ENCODE measurements at places on chromosomes 12 and 14. TPM values are rescaled to one million over a fixed set of nuclear protein-coding genes. Genes with fewer than 3 reads are reported as not detected.
A peak's percentile ranks its signal among the peaks of the same experiment; 100 is the strongest.

DNA sequence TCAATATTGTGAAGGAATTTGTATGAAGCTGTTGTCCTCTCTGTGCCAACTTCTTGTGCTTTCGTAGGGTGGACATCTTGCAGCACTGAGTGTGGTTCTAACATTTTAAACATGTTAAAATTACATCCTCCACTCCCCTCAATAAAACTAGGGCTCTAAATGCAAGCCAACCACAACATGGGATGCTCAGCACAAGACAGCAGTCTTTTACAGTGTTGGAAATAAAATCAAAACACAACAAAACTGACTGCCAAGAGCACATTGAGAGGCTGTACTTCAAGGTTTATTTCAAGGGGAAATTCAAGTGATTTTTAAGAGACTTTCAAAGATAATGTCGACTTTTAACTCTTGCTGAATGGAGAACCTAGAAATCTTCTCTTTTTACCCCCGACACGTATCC lies 396.9 kb downstream of the TMTC2 start:
- no peak for DNase-seq

- no peak for DNase-seq
Measured at GRCh38 chr12:106297681-106298080, 4.9 kb upstream of the TCP11L2 start.

- DNase-seq = peak; percentile 41
Measured at GRCh38 chr12:108629824-108630476, 3.7 kb downstream of the SELPLG start.

Gene SYNDIG1L
- 0.30 TPM for total RNA-seq

- DNase-seq = no peak
Measured at GRCh38 chr12:121000530-121000929, 15.8 kb downstream of the C12orf43 start.

DNA sequence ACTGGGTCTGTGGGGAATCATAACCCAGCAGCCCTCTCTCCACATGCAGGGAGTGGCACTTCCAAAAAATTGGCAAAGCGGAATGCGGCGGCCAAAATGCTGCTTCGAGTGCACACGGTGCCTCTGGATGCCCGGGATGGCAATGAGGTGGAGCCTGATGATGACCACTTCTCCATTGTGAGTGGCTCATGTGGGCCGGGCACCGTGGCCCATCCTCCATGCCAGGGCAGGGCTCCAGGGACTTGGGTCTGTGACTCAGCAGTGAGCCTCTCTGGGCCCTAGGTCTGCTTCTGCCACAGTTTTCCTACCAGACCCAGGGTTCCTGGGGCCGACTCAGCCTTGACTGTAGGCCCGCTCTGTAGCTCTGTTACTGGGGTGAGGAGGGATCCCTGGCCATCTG lies 2.2 kb downstream of the NPFF start:
- no peak for DNase-seq

Gene KRT85
- not detected for total RNA-seq

DNA sequence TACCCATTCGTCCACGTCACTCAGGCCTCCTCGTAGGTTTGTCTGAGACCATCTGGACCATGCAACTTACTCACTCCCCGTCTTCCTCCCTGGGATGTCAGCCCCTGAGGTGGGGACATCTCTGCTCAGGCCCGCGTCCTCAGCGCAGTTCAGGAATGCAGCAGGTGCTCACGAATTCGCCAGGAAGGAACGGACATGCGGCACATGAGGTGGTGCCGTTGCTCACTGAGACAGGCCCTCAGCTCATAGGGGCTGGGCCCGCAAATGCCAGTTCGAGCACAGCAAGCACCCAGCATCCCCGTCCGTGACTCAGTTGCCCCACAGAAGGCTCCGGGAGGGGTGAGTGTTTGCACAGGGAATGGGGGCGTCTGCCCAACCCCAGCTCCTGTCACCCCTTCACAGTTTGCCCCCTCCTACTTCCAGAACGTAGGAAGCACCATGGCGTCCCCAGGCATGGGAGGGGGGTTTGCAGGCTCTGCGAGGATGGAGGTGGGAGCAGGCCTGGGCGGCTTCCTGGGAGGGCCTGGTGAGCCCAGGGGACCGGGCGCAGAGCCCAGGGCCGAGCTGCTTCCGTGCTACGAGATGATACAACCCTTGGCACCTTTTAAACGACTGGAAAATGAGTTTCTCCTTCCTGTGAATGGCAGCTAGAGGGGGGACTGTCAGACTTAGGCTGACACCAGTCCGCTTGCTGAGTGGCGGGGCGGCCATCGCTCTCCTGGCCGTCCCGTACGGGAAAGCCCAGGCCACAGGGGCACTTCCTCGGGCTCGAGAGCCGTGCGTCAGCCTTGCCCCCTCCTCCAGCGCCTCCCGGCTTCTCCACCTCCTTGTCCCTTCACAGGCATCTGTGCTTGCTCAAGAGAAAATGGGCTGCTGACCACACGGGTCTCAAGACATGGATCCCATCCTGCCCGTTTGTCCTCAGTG lies 6.9 kb downstream of the GALNT9 start:
- DNase-seq = no peak

- DNase-seq = peak; percentile 24
Measured at GRCh38 chr14:99479906-99480869, at the start of gene SETD3. TSS of gene SETD3 (minus strand) at chr14:99480859. CDS start at chr14:99465805, 15,054 bp downstream.

GRCh38 chr12:88393017-88393767 lies 187.1 kb downstream of the KITLG start:
- DNase-seq = no peak

- no peak for DNase-seq
Measured at GRCh38 chr12:116366824-116367223, 89.3 kb upstream of the MED13L start.

Gene ATN1
- total RNA-seq = 25.7 TPM

GRCh38 chr12:43320281-43320680 lies 231.7 kb downstream of the ADAMTS20 start:
- no peak for DNase-seq

DNA sequence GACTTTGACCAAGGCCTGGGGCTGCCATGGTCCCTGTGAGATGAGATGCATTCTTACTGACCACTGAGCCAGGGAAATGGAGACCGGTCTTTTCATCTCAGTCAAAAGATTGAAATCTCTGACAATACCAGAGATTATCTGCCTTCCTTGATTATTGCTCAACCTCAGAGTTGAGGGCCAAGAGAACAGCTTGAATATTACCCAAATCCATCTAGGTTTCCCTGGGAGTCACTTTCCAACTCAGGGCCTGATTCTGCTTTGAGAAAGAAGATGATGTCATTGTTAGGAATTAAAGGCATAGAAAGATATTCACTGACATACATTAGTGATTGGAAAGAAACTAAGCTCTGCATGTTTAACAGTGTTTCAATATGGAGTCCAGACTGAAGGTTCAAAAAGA lies 515.9 kb upstream of the TBX3 start:
- no peak for DNase-seq

Gene MMP17
- total RNA-seq = 0.62 TPM

DNA sequence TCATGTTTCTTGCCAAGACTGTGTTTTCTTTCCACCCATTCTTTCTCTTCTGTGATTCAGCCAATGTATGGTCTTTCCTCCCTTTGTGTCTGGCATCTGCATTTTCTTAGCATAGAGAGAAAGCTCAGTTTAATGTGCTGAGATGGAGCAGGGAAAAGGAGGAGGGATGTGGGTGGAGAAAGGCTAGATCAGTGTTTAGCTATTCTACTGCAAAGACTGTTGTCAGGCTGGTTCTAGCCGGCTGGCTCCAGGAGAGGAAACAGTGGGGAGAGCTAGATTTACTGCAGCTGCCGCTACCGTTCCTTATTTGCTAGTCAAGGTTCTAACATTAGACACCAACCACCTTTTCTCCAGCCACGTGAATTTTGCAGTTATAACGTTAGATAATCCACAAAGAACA lies 5.2 kb upstream of the RIMKLB start:
- DNase-seq = no peak

DNA sequence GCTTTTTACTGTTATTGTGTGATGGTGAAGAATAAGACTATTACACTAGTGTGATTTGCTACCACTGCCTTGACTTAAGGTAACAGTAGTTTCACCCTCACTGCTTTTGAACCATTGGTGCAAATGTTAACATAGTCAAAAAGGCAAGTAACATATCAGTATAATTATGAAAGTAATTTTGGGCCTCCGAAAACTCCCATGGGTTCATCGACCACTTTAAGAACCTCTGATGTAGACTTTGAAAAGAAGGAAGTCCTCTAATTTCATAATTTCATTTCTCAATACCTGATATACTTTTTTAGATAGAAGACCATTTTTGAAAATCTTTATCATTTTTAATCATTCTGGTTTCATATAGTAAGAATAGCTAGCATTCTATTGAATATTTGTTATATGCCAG lies 57.7 kb downstream of the ETNK1 start:
- no peak for DNase-seq

GRCh38 chr14:58639842-58640484 lies 2.2 kb downstream of the DACT1 start:
- no peak for DNase-seq

GRCh38 chr14:26928019-26928418 lies 330.2 kb upstream of the NOVA1 start:
- no peak for DNase-seq

- DNase-seq = no peak
Measured at GRCh38 chr12:108816652-108817335, 40.6 kb downstream of the SSH1 start.

GRCh38 chr12:128856035-128856790 lies 2.9 kb downstream of the GLT1D1 start:
- DNase-seq = no peak

GRCh38 chr14:22887990-22888378 lies 5.0 kb downstream of the REM2 start:
- peak; percentile 34 for DNase-seq

DNA sequence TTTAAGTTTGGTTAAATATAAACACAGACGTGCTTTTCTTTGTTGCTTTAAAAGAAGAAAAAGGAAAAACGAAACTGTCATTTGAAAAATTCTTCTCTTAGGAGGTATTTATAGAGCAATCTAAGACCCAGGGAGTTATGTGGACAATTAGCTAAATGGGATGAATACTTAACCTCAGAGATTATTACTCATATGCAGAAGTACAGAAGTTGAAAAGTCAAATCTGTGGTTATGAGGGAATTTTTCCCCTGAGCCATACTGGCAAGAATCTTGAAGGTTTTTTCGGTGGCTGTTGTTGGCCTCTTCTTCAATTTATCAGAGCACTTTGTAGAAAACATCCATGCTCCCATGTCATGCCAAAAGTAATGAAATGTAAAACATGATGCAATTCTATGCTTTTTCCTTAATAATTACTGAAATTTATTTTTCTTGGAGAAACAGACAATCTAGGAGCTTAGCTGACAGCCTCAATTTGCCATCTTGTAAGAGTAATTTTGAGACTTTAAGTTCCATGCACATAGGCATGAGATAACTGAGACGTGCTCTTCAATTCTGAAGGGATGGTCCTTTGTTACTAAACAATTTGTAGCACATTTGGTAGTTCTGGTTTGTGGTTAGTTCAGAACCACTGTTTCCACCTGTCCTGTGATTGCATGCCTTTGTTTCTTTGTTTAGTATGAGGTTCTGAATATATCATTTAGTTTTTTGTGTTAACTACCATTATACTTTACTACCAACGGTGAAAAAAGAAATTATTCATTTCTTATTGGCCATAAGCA lies 126.6 kb downstream of the BCAT1 start:
- no peak for DNase-seq

DNA sequence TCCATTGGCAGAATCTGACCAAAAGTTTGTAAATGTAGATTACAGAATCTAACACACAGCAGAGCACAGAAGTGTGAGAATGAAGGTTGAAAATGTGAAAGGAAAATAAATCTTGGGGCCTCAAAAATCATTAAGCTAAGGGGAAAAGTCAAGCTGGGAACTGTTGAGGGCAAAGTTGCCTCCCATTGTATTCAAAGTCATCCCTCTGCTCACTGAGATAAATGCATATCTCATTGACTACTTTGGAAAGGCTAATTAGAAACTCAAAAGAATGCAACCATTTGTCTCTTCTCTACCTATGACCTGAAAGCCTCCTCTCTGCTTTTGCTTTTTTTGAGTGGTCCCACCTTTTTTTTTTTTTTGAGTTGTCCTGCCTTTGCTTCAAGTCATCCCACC lies 97.4 kb upstream of the ATF7IP start:
- DNase-seq = no peak

DNA sequence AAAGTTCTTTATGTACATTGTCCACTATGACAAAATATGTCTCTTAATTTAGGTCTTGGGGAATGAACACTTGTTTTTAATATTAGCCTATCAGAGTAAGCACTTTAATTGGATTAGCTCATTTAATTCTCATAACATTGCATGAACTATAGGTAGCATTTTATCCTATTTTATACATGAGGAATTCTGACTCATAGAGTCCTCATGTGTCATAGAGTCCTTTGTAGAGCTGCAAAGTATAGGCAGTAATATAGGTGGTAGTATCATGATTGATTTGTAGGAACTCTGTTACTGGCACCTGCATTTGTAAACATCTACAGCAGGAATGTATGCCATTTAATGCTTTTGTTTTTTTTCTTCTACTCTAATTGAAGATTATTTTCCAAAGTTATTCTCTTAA lies 96.0 kb downstream of the GPHN start:
- no peak for DNase-seq

- DNase-seq = no peak
Measured at GRCh38 chr12:43976027-43976426, 140.1 kb downstream of the TMEM117 start.

DNA sequence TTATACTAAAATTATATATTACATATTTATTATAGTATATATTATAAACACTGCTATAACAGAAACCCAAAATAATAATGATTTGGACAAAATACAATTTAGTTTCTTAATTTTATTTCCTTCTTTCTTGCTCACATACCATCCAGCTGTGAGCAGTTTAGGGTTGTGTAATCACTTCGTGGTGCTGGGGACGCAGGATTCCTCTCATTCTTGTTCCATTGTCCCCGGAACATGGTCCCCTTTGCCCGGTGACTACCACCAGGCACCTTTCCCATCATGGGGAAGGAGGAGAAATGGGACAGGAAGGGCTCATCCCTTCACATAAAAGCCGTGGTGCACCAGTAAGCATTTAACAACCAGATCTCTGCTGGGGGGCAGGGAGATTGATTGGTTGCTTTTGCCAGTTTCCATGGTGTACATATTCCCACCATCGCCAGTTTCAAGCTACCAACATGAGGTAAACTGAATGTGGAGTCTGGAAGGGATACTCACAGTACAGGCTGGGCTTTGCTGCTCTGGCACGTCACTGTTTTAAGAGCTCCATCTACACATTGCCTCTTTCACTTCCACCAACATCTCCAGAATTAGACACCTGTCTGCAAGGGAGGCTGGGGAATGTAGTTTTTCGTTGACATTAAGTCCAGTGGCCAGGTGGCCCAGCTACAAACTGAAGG lies 191.5 kb downstream of the TMEM132C start:
- DNase-seq = no peak

- DNase-seq = no peak
Measured at GRCh38 chr14:89304561-89304960, 112.5 kb downstream of the FOXN3 start.

Gene POTEM
- total RNA-seq = not detected

DNA sequence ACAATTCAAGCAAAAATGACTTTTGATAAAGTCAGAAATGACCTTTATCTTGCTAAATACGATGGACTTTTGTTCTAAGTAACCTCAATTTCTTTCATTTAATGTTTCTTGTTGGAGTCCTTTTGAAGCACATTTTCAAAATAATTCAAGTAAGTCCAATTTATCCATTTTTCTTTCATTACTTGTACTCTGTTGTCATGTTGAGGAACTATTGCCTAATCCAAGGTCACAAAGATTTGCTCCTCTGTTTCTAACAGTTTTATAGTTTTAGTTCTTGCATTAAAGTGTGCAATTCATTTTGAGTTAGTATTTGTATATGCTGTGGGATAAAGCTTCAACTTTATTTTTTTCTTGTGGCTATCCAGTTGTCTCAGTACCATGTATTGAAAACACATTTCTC lies 66.7 kb downstream of the CCER1 start:
- no peak for DNase-seq

Gene BHLHE41
- 0.44 TPM for total RNA-seq

- no peak for DNase-seq
Measured at GRCh38 chr12:68639396-68639767, 28.7 kb downstream of the RAP1B start.
